ENCODE measurements at places on chromosomes 6 and 20.

DNA sequence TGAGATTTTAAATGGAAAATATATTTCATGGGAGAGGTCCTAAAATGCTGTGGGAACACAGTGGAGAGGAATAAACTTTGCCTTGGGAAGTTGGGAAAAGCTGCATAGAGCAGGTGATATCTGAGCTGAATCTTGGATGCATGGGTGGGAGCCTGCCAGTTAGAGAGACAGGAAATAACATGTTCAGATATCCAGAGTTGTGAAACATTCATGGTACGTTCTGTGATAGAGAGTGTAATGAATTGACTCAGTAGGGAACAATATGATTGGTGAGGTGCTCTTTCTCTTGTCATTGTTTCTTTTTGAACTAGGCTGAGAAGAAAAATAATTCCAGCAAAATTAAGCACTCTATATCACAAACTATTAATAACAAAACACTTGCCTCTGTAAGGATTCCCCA, 72.8 kb downstream of the RPS12 start:
- peak; percentile 3 for DNase-seq

DNA sequence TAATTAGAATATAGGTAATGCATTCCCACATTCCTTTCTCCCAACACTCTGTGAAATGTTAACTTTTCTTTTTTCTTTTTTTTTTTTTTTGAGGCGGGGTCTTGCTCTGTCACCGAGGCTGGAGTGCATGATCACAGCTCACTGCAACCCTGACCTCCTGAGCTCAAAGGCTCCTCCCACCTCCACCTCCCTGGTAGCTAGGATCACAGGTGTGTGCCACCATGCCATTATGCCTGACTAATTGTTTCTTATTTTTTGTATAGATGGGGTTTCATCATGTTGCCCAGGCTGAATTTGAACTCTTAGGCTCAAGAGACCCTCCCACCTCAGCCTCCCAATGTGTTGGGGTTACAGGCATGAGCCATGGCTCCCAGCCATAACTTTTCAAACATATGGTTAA, 135.7 kb upstream of the SHLD1 start:
- DNase-seq, result no peak

DNA sequence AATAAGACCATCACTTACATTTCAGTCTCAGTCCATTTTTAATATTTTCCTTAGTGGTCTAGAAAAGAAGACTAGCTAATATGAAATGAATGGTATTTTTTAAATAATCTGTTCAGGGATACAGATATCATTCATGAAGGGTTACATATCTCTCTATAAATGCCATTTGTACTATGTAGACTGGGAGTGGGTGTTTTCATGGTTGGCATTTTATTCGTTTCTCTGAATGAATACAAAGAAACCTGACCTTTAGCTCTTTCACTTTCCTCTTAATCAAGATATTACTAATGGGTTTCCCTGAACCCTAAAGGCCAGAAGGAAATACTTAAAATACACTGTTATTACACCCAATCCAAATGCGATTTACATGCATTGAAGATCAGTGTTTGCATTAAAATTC, 788.9 kb downstream of the TBC1D32 start:
- no peak for DNase-seq

- no peak for DNase-seq
These were observed 47.2 kb upstream of the FAM8A1 start for GRCh38 chr6:17552861-17553260.

DNA sequence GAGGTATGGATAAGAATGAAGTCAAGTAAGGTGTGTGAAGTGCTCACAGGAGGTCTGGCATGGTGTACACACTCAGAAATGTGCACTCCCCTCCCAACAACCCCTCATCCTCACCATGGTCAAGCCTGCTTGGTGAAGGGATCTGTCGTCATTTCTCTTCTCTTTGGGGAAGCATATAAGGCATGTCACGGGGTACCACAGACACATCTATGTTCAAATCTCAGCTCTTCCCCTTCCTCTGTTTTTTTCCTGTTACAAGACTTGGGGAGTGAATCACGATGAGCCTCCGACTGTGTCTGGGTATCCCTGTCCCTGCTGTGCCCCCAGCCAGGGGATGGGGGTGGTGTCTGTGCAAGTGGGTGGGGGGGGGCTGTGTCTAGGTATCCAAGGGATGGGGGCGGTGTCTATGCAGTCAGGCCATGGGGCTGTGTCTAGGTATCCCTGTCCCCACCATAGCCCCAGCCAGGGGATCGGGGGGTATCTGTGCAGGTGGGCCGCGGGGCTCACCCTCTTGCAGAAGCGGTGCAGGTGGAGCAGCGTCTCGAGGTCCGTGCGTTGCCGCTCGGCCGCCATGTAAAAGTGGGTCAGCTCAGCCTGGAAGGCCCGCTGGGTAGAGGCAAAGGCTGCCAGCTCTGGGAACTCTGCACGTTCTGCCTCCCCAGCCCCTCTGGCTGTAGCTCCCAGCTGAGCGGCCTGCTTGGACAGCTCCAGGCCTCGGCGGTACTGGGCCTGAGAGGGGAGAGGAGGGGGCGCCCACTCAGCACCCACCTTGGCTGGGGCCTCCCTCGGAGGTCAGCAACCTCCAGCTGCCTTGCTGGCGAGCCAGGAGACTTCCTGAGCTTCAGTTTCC, 43.6 kb downstream of the KIAA1755 start:
- DNase-seq, result no peak

GRCh38 chr20:54678253-54678652, 202.9 kb downstream of the DOK5 start:
- no peak for DNase-seq

- DNase-seq, result no peak
These were observed 112.1 kb downstream of the TOX2 start for GRCh38 chr20:44026647-44027342.

DNA sequence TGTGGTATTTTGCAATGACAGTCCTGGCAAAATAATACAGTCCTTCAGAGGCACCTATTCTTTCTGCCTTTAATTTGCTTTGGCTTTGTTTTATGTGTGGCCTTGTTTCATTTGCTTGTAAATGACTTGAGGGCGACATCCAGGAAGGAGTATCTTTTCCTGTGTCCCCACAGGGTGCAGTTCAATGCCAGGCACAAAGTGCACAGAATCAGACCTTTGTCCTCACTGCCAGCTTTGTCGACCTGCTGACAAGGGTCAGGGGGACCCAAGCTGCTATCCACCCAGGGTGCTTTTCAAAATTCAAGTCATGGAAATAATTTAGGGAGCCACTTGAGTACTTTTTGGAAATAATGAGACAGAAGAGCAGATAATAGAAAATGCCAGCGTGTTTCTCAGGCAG, 37.0 kb upstream of the CDKN1A start:
- DNase-seq, result no peak

- peak; percentile 53 for DNase-seq
These were observed 41.9 kb upstream of the SIM1 start for GRCh38 chr6:100506651-100507050.

- DNase-seq, result no peak
These were observed 78.6 kb downstream of the DOK5 start for GRCh38 chr20:54554006-54554405.

- no peak for DNase-seq
These were observed 69.2 kb downstream of the PRDM1 start for GRCh38 chr6:106155219-106155830.

DNA sequence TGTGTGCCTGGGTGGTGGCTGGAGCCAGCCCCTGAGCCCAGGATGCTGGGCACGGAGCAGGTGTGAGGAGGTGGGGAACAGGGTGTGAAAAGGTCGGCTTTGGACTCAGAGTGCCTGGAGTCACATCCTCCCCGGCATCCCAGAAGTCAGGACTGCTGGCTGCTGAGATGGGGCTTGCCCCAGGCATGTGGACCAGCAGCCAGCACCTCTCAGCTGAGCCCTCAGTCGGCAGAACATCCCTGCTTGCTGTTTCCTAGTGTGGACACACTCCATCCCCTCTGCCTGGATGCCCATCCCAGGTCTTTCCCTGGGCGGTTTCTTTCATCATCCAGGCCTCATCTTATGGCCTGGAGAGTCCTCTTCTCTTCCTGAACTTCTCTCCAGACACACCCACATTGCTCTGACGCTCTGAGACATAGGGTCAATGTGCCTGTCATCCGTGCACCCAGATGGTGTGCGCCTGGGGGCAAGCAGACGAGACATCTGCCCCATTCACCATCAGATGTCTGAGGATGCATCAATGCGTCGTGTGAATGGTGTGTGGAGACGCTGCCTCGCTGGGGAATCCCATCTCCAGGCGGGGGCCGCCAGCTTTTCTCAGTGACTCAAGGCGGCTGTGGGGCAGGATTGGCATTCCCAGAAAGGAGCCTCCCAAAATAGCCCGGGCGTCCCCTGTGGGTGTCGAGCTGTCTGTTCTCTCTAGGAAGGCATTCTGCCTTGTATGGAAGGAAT, 104.2 kb downstream of the SYCP2 start:
- no peak for DNase-seq

DNA sequence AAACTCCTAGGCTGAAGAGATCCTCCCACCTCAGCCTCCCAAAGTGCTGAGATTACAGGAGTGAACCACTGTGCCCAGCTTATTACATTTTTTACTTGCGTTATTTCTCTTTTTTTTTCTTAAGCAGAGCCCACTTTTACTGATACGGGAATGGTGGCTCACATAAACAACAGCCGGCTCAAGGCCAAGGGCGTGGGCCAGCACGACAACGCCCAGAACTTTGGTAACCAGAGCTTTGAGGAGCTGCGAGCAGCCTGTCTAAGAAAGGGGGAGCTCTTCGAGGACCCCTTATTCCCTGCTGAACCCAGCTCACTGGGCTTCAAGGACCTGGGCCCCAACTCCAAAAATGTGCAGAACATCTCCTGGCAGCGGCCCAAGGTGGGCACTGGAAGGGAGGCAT, 10.5 kb downstream of the CAPN11 start:
- no peak for DNase-seq

DNA sequence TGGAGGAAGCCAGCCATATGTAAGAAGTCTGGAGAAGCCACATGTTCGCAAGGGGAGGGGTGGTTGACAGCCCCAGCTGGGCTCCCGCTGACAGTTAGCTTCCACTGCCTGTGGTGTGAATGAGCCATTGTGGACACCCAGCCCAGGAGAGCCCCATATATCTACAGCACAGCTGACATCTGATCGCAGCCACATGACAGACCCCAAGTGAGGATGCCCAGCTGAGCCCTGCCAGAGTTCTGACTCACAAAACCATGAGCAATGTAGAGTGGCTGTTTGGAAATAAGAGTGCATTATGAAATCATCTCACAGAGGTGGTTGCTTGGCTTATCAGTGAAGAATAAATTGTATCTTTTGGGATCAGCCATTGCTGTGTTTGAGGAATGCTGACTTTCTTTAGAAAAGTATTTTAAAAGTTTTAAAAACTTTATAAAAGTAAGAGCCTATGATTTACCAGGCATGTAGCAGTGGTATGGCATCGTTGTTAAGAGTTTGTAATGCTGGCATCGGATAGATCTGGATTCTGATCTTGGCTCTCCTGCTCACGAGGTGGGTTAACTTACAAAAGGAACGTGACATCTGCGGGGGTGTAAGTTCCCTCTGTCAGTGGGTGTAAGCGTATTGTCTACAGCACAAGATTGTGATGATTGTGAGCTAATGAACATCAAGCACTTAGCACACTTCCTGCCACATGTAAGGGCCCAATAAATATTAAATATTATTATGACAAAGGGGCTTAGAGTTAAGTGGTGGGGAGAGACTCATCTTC, 24.1 kb downstream of the CFAP61 start:
- peak; percentile 58 for DNase-seq

- no peak for DNase-seq
These were observed 43.9 kb downstream of the INSM1 start for GRCh38 chr20:20411836-20412235.

DNA sequence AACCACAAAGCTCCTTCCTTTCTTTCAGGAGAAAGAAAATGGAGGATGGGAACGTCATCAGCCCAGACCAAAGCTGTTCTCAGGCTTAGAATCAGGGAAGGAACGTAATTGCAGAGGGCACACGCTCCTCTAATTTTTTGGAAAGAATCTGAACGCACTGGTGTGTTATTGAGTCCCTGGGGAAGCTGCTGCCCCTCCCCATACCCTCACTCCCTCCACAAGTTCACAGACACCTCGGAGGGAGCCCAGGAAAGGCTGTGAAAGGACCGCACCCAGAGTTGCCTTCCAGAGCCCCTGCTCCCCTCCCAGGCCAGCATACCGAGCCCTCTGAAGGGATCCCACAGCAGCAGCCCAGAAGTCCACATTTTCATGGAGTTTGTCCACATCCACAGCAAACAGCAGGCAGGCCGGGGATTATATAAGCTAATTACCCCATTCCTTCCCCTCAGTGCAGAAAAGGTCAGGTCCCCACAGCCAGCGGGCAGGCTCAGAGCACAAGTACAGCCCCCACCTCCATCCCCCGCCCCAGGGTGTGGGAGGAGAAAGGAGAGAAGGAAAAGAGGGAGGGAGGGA, 53.7 kb downstream of the ANKRD60 start:
- DNase-seq, result no peak

GRCh38 chr6:114284281-114284680, 58.5 kb downstream of the HS3ST5 start:
- no peak for DNase-seq

DNA sequence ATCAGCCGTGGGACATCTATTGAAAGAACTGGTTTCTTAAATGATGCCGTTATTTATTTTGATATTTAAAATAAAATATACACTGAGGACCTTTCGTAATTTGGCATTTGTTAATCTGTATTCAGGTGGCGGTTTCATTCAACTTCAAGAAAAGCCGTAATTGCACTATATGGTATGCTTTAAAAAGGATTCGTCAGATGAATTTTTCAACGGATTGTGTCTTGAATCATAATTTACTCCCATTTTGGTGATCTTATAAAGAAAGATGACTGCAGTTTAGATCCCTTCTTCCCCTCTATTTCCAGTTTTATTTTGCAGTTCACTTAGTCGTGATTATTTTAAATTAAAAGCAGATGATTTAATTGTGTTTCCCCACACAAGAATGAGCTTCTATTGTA, 761 bp downstream of the KLHL32 start:
- no peak for DNase-seq

GRCh38 chr20:48945840-48946514, 24.5 kb downstream of the ARFGEF2 start:
- peak; percentile 46 for DNase-seq

- DNase-seq, result no peak
These were observed 67.9 kb downstream of the LIN28B start for GRCh38 chr6:105024803-105025202.

- DNase-seq, result peak; percentile 81
These were observed 27.4 kb downstream of the MGME1 start for GRCh38 chr20:17995967-17996819.

GRCh38 chr20:3846378-3846739, 275 bp upstream of the MAVS start:
- no peak for DNase-seq

DNA sequence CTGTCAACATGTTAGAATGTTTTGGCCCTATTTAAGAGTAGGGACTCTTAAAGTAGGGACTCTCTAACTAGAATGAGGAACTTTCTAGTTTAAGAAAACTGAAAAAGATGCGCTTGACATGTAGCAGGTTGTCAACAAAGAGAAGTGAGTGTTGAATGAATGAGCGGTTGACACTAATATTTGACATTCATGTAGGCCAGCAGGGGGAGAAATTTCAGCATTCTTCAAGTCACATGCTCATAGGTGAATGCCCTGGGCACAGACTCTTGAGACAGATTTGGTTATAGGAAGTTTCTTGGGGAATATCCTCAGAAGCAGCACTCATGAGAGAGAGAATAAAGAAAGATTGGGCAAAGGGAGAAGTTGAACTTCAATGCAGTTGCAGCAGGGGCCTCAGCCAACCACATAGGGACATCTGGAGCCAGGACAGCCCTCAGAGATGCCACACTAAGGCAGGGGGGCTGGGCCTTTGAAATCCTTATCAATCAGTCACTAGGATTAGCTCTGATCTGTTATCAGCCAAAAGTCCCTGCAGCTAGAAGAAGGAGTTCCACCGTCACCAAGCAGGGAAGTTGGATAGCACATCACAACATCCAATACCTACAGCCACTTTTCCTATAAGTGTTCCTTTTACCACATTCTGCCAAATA, 145.1 kb upstream of the FKBP1C start:
- no peak for DNase-seq

- DNase-seq, result peak; percentile 90
These were observed 116.4 kb downstream of the MYLK4 start for GRCh38 chr6:2634139-2634964.
